ENCODE measurements at places on chromosomes 3 and 15.

DNA sequence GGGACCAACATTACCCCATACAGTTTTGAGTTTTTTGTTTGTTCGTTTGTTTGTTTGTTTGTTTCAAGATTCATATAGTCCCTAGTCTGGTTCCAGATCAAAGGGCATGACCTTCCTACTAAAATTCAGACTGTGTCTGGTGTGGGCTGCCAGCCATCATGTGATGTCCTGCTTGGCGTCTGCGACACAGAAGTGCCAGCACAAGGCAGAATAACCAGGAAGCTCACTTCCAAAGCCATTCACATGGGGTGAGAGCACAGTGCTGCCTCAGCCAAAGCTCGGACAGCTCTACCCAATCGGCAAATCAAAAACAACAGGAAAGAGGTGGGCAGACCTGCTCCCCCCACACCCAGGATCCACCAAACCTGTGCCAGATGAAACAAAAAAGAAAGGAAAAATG, 142.6 kb upstream of the THBS1 start:
- no peak for DNase-seq

DNA sequence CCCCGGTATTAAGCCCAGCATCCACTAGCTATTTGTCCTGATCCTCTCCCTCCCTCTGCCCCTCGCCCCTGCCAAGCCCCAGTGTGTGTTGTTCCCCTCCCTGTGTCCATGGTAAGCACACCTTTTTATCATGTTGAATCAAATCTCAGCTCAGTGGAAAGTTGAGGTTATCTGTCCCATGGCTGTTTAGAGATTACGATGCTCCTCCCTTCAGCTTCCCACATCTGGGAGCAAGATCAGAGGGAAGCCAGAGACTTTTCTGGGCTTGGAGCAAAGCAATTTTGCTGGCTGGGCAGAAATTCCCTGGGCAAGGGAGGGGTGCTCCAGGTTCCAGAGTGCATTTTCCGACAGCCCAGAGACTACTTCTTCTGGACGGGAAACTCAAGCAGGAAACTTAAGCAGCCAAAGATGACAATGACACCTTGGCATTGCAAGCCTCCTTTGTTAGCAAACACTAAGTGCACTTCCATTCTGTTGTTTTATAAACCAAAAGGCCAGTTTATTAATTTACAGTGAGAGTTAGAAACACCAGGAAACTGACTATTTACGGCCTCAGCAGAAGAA, 104.5 kb downstream of the MESD start:
- no peak for DNase-seq

DNA sequence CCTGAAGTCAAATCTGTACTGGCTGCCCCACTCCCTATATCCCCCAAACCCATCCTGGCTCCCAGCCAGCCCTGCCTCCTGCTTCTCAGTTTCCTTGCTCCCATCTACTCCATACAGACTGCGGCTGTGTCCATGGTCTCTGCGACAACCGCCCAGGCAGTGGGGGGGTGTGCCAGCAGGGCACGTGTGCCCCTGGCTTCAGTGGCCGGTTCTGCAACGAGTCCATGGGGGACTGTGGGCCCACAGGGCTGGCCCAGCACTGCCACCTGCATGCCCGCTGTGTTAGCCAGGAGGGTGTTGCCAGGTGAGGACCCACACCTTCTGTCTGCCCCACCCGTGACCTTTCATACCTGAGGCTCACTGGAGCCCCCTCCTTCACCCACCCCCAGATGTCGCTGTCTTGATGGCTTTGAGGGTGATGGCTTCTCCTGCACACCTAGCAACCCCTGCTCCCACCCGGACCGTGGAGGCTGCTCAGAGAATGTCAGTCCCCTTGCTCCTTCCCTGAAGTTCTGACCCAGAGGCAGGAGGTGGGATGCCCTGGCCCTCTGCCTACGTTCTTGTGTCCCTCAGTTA, 14.7 kb downstream of the STAB1 start:
- no peak for DNase-seq

DNA sequence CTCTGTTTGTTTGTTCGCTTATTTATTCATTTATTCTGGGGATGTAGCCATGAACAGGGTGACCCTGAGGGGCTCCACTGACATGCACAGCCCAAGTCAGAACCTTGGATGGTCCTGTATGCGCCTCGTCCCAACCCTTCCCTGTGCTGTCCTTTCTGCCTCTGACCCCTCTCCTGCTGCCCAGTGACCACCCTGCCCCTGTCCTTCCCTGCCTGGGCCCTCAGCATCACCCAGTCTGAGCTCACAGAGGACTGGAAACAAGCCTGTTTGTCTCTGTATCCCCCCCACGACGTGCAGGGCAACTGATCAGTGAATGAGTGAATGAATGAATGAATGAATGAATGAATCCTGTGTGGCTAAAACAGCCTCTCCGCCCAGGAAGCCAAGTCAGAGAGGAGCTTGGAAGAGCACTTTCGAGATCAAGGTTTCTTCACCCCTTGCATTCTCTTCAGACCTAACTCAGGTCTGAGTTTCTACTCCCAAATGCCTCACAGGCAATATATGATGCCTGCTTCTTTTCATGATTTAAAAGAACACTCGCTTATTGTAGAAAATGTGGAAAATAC, 157.7 kb downstream of the SMAD6 start:
- no peak for DNase-seq

DNA sequence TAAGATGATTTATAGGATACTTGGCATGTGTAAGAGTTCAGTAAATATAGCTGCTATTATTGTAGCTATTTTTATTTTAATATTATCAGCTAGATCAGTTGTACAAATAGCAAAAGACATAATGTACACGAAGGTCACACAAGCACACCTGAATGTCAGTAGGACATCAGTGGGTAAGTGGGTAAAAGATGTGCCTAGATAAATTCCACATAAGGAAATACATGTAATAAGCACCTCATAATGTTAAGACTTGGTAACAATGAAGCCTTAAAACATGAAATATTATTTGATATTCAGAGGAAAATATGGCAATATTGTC, 41.5 kb downstream of the ABHD2 start:
- DNase-seq: no peak

- peak; percentile 63 for DNase-seq
These were observed 82.9 kb upstream of the GSK3B start for GRCh38 chr3:120177151-120177550.

DNA sequence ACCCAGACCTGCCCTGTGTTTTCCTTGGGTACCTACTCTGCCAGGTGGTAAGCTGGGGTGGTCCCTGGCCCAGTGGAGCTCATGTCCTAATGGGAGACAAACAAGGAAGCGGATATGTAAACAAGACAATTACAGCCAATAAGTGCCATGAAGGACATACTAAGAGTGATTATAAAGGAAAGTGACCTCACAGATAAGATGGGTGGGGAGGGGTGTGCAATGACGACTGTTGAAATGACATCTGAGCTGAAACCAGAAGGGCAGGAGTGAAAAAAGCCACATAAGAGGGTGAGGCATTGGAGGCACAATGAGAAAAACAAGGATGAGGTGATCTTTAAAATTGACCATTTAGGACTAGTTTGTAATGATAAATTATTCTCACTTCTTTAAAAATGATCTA, 336.2 kb upstream of the IL12A start:
- no peak for DNase-seq

DNA sequence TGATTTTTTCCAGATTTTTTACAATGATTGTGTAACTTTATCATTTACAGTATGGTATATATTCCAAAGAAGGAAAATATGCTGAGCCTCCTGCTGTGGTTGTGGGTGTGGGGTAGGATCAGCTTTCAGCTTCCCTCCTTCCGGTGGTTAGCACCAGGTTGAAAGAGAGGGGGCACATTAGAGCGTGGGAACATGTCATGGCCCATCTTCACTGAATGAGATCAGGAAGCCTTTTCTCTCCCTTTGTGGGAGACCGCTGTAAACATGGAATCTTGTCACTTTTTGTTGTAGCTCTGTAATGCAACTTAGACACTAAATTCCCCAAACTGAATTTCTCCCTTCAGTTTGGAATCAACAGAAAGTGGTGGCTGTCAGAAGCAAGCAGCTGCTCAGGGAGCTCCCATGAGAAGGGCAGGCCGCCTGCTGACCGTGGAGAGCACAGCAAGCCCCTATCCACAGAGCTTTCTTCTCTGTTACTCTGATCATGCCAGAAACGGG, 86.7 kb upstream of the LIMD1 start:
- DNase-seq: no peak

DNA sequence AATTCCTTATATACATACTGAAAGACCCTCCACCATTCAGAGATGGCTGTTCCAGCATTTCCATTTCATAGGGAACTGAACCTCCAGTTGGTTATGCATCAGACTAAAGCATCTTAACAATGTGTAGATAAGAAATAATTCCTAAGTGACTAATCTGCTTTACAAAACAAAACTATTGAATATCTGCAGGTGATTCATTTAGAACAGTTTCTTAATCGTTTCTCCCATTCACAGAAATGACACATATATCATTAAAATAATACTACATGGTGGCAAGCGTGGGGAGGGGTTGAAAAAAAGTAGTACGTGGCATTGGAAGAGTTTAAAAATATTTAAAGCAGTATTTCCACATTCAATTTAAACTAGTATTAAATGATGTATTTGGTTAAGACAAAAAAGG, 19.5 kb downstream of the COPS2 start:
- DNase-seq: no peak

DNA sequence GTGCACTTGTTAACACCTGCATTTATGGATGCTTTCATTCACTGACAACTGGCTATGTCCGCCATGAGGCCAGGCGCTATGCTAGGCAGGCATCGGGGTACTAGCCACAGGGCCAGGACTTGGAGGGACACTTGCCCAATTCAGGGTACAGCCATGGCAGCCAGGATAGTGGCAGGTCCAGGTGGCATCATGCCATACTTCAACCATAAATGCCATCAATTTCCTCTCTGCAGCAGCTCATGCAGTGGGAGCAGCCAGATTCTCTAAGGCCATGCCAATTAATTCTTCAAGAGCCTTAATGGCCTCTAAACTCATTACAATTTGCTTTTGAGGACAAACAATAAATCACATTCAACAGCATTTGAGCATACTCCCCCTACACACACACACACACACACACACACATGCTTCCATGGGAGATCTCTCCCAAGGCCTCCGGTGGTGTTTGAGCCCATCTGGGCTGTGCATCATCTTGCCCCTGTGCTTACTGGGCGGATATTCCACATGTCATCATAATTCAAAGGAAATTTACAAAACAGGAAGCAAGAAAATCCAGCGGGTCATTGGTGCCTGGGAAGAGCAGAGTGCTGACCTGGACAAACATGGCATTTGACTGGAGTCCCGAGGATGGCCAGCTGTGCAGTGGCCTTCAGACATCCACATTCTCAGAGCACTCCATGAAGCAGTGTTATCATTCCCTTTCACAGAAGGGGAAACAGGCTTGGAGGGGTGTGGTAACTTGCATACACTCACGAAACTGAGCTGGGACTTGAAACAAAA, 109.1 kb downstream of the IQSEC1 start:
- peak; percentile 37 for DNase-seq

GRCh38 chr3:114789803-114790202, 357.3 kb downstream of the ZBTB20 start:
- DNase-seq: no peak

Measured in DMS153 (cell line).